Aortic smooth muscle cell (primary cell): ENCODE measurements at places on chromosomes 7 and 10. TPM values are rescaled to one million over a fixed set of nuclear protein-coding genes. Genes with fewer than 3 reads are reported as not detected.

Gene COPS6
- 120 TPM in 2 replicates for total RNA-seq

Gene FGFBP3
- total RNA-seq = 0.56 and 1.1 TPM in 2 replicates

Gene NME8
- not detected in 2 replicates for total RNA-seq

Gene CHAT
- total RNA-seq = 0.06 TPM in 1 of 2 replicates, not detected in the other

Gene MYOZ1
- total RNA-seq = 0.06 TPM in 1 of 2 replicates, not detected in the other

Gene GIMAP8
- total RNA-seq = 0.62 and 2.1 TPM in 2 replicates

Gene RBP4
- 0.06 TPM in 1 of 2 replicates, not detected in the other for total RNA-seq

Gene GPC2
- total RNA-seq = 0.40 and 0.99 TPM in 2 replicates

Gene C7orf57
- under 0.01 TPM in 1 of 2 replicates, not detected in the other for total RNA-seq

Gene LHPP
- total RNA-seq = 7.4 and 9.8 TPM in 2 replicates

Gene CEP41
- 7.0 and 8.0 TPM in 2 replicates for total RNA-seq
